ENCODE measurements at places on chromosomes 6 and 20.

GRCh38 chr20:49910340-49910706 is 5.0 kb downstream of the SPATA2 start:
- DNase-seq: no peak

- no peak for DNase-seq
Measured at GRCh38 chr6:90805619-90806155, 218.8 kb upstream of the MAP3K7 start.

GRCh38 chr6:55034752-55035151 is 139.6 kb upstream of the HCRTR2 start:
- no peak for DNase-seq

DNA sequence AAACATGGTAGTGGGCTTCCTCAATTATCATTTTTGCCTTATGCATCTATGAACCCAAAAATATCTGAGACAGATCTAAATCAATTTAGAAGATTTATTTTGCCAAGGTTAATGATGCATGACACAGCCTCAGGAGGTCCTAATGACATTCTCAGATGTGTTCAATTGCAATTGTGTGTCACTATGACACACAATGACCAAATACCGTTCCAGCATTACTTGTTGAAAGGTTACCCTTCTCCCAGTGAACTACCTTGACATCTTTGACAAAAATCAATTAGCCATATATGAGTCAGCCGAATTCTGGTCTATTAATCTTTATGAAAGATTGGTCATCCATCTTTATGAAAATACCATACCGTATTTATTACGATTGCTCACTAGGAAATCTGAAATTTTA is 592.5 kb upstream of the GJE1 start:
- DNase-seq: no peak

- DNase-seq: no peak
Measured at GRCh38 chr6:119526561-119527230, 177.1 kb upstream of the MAN1A1 start.

DNA sequence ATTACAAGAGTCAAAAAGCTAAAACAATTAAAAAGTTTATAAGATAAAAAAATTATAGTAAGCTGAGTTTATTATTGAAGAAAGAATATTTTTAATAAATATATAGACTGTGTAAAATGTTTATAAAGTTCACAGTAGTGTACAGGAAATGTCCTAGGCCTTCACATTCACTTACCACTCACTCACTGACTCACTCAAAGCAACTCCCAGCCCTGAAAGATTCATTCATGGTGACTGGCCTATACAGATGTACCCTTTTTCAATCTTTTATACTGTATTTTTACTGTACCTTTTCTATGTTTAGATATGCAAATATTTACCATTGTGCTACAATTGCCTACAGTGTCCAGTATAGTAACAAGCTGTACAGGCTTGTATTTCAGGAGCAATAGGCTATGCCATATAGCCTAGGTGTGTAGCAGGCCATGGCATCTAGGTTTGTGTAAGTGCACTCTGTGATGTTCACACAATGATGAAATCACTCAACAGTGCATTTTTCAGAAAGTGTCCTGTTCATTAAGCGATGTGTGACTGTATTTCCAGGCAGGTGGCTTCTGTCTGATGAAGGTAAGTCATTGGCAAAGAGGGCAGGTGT is 130.2 kb downstream of the BTBD3 start:
- DNase-seq: no peak

DNA sequence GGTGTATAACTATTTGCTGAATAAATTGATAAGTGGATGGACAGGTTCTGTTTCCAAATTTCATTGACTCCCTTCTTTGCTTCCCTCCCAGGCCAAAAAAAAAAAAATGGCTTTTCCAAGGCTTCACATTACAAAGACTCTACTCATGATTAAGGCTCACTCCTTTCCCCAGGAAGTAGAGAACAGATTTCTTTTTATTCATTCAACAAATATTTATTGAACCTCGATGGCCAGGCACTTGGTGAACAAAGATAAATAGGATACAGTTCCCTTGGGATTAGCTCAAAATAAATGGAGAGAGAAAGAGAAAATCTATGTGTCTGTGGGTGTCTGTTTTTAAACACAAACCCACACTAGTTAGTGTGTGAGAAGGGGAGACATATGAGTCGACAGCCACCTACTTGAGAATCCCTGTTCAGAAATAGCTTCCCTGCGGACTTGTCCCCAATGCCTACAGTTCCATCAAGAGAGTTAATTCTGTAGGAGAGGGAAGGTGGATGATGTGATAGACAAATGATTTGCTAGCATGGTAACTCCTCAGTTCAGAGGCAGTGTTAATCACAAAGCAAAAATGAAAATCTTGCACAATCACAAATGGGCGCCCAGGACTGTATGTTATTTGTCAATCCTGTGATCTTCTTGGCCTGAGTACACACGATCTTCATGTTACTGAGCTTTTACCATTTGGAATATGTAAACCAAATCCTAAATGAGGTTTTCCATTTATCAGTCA is 20.3 kb downstream of the TRAF3IP2 start:
- DNase-seq: no peak

GRCh38 chr6:149306967-149307366 is 10.5 kb upstream of the TAB2 start:
- no peak for DNase-seq

DNA sequence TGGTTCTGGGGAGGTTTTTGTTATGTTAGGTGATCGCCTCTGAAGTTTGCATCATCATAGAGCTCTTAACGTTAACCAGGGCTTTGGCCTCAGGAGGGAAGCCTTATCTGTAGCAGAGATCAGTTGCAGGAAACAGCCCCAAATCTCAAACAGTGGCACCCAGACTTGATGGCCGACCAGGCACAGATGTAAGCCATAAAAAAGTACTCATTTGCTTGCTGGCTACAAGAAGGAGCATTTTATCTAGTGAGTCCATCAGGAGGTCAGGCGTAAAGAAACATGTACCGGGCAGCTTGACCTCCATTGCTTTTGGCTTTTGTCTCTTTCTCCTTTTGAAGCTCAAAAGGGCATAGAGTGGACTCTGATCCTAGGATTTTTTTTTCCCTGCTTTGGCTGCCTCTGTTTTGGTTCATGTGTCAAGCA is 122.3 kb downstream of the CCDC170 start:
- DNase-seq: no peak

DNA sequence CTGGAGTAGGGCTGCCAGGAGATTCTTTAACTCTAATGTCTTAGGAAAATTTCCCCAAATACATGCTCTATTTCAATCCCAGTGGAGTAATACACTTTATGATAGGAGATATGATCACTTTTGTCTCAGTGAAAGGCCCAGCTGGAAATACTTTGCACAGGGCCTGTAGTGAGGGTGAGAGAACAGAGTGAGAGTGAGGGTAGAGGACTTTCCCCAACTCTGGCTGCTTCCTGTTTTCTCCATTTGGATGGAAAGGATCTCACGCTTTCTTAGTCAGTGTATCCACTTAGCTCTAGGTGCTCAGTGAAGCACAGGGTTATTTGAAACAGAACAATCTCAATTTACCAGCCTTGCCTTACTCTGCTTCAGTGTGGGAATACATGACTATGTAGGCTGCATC is 36.6 kb downstream of the FAM229B start:
- DNase-seq: no peak
